ENCODE measurements at places on chromosomes 3 and 15.

GRCh38 chr3:147943265-147943945 lies 534.2 kb downstream of the ZIC1 start:
- H3K4me3 ChIP-seq, result no peak overlapping the region
- H3K27me3 ChIP-seq, result no peaks in the 10 kb centered on the region
- H3K27ac ChIP-seq, result peak overlapping the region; percentile 56
- H3K4me1 ChIP-seq, result no peaks in the 10 kb centered on the region
- no peak for DNase-seq

DNA sequence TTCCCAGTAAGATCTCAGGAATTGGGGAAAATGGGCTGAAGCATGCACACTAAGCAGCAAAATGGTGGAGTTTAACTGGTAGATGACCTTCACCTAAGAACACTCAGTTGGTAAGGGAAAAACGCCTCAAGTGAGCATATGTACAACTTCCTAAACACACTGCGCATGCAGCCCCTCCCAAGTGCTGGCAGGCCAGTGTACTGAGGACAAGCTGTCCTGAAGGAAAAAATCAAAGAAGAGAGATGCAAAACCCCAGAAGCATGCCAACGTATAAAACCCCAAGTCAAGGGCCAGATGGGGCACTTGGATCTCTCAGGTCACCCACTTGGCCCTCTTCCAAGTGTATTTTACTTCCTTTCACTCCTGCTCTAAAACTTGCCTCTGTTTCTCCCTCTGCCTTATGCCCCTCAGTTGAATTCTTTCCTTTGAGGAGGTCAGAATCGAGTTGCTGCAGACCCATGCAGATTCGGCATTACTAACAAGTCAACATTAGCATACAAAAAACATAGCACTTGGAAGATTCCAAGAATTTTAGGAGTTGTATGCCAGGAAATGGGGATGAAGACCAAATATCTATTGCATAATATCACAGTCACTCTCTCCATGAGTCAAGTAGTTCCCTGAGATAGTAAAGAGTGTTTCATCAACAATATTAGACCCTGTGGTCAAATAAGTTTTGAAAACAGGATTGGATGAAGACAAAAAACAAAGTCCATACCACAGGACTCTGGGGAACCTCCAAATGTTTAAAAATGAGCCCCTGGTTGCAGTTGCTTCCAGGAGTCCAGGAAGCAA lies 10.8 kb upstream of the FYCO1 start:
- no peak overlapping the region for H3K4me3 ChIP-seq
- H3K4me1 ChIP-seq, result no peaks in the 10 kb centered on the region
- no peaks in the 10 kb centered on the region for H3K36me3 ChIP-seq
- H3K27me3 ChIP-seq, result no peaks in the 10 kb centered on the region
- peak overlapping the region; percentile 78 for H3K27ac ChIP-seq
- no peak for DNase-seq

DNA sequence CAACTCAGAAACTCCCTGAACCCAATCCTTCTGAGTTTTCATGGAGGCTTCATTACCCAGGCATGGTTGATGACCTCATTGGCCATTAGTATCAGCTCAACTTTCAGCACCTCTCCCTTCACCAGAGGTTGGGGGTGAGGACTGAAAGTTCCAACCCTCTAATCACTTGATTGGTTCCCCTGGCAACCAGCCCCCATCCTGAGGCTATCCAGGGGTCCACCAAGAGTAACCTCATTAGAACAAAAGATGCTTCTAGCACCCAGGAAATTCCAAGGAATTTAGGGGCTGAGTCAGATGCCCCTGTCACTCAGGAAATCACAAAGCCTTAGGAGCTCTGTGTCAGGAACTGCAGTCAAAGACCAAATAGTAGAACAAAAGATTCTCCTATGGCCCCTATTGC lies 43.8 kb downstream of the ADAMTSL3 start:
- DNase-seq, result no peak
- no peaks in the 10 kb centered on the region for H3K36me3 ChIP-seq
- H3K27me3 ChIP-seq, result no peaks in the 10 kb centered on the region
- no peak overlapping the region for H3K27ac ChIP-seq
- H3K4me3 ChIP-seq, result no peak overlapping the region

DNA sequence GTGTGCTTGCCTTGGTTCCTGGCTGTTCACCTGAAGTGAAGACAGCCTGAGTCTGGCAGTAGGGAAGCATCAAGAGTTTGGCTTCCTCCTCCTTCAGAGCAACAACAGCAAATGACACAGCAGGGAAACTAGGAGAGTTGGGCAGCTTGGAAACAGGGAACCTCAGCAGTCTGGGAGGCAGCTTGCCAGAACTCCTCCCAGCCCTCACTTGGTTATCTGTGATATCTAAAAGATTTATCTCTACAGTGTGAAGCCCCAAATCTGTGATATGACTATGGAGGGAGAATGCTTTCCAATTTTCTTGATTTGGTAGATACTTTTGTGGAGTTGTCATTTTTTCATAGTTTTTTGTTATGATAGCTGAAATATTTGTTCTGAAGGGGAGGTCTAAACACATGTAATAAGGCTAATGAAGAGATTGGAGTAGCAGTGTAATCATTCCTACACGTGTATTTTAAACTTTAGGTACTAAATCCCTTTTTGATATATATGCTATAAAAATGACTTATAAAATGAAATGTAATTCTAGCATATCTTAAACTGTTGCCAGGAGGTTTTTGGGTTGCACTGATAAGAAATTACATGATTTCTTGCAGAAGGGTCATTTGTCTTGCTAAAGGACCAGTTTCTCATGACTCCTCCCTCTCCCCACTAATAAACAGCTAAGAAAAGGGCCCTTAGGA lies 20.8 kb downstream of the UBE2E1 start:
- no peaks in the 10 kb centered on the region for H3K27me3 ChIP-seq
- H3K36me3 ChIP-seq, result no peaks in the 10 kb centered on the region
- no peak overlapping the region for H3K4me3 ChIP-seq
- H3K4me1 ChIP-seq, result no peaks in the 10 kb centered on the region
- DNase-seq, result peak; percentile 23
- H3K27ac ChIP-seq, result no peak overlapping the region

DNA sequence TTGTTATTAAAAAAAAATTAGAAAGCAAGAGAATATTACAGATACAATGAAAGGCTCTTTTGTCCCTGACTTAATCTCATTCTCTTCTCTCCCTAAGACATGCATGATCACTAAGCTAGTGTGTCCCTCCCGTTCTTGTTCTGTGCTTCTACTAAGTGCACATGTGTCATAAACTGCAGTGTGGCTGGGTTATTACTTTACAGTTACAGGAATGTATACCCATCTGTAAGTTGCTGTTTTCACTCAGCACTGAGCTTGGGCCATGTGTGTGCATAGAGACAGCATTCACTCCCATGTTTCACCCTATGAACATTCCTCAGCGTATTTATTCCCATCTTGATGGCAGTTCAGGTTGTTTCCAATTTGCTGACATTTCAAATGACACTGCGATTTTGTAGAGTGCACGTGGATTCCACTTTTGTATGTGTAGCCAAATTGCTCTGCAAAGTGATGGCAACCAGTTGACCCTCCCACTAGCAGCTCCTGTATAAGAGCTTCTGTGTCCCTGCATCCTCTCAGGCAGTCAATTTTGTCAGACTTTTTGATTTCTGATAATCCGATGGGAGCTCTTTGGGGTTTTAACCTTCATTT lies 145.8 kb upstream of the UBE2E1 start:
- no peak overlapping the region for H3K4me3 ChIP-seq
- no peaks in the 10 kb centered on the region for H3K27me3 ChIP-seq
- no peak overlapping the region for H3K27ac ChIP-seq
- no peaks in the 10 kb centered on the region for H3K4me1 ChIP-seq
- no peak for DNase-seq
- no peaks in the 10 kb centered on the region for H3K36me3 ChIP-seq

- no peaks in the 10 kb centered on the region for H3K27me3 ChIP-seq
- H3K4me1 ChIP-seq, result no peaks in the 10 kb centered on the region
- H3K27ac ChIP-seq, result no peak overlapping the region
- no peak for DNase-seq
- no peak overlapping the region for H3K4me3 ChIP-seq
- H3K36me3 ChIP-seq, result no peaks in the 10 kb centered on the region
These were observed 234.8 kb downstream of the PTPRG start for GRCh38 chr3:61796088-61796680.

- H3K36me3 ChIP-seq, result no peaks in the 10 kb centered on the region
- no peak for DNase-seq
- no peaks in the 10 kb centered on the region for H3K4me1 ChIP-seq
- H3K27me3 ChIP-seq, result no peaks in the 10 kb centered on the region
- H3K27ac ChIP-seq, result no peak overlapping the region
These were observed 159.8 kb upstream of the NUDT16 start for GRCh38 chr3:131221731-131222130.

- H3K4me1 ChIP-seq, result no peaks in the 10 kb centered on the region
- no peak overlapping the region for H3K4me3 ChIP-seq
- H3K27ac ChIP-seq, result no peak overlapping the region
- H3K36me3 ChIP-seq, result no peaks in the 10 kb centered on the region
These were observed 139.4 kb downstream of the STAC start for GRCh38 chr3:36519682-36520081.

- H3K4me1 ChIP-seq, result no peaks in the 10 kb centered on the region
- H3K4me3 ChIP-seq, result no peak overlapping the region
- no peak for DNase-seq
- H3K27ac ChIP-seq, result no peak overlapping the region
These were observed 276.4 kb downstream of the POLQ start for GRCh38 chr3:121269389-121269788.

GRCh38 chr3:113441051-113441770 lies at the start of gene CFAP44:
CFAP44 (minus strand) TSS chr3:113441493; CDS start chr3:113433664, 7,829 bp downstream.
- H3K4me3 ChIP-seq, result peak within 1 kb of the TSS; percentile 28
- peak; percentile 64 for DNase-seq
- no peaks in the 10 kb centered on the region for H3K4me1 ChIP-seq
- H3K36me3 ChIP-seq, result no peaks in the 10 kb centered on the region
- H3K27me3 ChIP-seq, result no peaks in the 10 kb centered on the region

DNA sequence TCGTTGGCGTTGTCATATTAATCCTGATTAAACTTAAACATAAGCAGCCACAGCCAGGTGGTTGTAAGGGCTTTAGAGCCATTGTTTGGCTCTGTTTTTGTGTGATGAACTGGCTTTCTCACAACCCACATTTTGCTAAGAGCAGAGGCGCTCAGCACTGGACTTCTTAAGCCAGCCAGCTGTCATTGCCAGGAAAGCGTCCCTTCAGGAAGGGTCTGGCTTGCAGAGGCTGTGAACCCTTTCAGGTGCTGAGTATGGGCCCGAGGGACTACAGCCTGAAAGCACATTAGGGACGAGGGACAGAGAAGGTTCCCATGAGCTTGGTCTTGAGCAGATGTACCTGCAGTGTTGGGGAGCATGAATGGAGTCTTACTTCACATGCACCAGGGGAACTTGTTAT lies 112.3 kb downstream of the CHCHD6 start:
- H3K27ac ChIP-seq, result no peak overlapping the region
- H3K27me3 ChIP-seq, result no peaks in the 10 kb centered on the region
- no peak for DNase-seq

DNA sequence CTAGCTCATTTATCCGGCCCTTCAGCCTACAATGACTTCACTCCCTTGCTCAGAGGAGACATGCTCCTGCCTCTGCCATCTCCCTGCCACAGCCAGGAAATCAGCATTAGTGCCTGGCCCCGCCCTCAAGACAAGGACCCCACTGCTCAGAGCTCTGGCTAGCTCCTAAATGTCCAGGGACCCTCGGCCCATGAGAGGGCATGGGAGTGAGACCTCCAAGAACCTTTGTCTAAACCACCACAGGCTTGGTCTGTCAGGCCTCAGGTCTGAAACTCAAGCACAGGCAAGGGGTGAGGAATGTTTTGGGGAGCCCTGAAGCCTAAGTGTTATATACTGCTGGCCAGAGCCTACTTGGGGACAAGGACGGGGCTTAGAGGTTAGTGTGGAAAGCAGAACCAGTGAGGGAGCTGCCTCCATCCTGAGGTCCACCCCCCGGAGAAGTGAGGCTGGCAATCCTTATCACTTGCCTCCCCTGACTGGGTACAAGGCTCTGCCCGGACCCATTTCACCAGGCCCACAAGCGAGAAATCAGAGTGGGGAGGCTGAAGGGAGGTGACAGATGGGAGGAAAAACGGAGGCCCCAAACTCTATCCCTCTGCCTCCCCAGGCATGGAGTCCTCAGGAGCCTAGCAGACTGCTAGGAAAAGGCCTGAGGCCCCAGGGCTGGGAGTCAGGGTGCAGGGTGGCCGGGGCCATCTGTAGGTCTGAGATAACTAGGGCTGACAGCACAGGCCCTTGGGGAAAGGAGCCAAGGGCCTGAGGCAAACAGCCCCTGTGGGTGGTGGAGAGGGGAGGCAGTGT lies 18.8 kb downstream of the SHF start:
- no peak for DNase-seq
- no peak overlapping the region for H3K4me3 ChIP-seq
- H3K36me3 ChIP-seq, result no peaks in the 10 kb centered on the region
- no peaks in the 10 kb centered on the region for H3K27me3 ChIP-seq

- no peak overlapping the region for H3K4me3 ChIP-seq
- H3K4me1 ChIP-seq, result peaks cover 15% of the 10 kb centered on the region
- no peaks in the 10 kb centered on the region for H3K27me3 ChIP-seq
- H3K36me3 ChIP-seq, result no peaks in the 10 kb centered on the region
These were observed 73.2 kb downstream of the TBC1D2B start for GRCh38 chr15:78004222-78004727.

- no peak overlapping the region for H3K27ac ChIP-seq
- DNase-seq, result no peak
- H3K4me1 ChIP-seq, result no peaks in the 10 kb centered on the region
- no peaks in the 10 kb centered on the region for H3K27me3 ChIP-seq
These were observed 52.0 kb upstream of the ATG7 start for GRCh38 chr3:11220230-11220629.

DNA sequence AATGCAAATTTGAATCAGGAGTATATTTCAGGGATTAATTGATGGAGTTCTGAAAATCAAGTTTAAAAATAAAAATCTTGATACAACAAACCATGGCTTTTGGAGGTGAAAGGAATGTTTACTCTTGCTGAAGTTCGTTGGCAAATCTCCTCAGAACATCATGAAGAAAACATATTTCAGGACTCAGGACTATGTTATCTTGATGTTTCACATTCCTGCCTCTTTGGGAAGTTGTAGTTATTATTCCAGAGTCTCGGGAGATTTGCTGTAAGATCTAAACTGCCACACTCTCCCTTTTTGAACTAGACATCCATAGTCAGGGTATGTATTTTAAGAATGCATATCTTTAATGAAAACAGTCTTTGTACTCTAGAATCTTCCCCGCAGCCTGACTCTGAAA lies 271.2 kb downstream of the RBMS3 start:
- H3K36me3 ChIP-seq, result no peaks in the 10 kb centered on the region
- DNase-seq, result no peak

- H3K27ac ChIP-seq, result no peak overlapping the region
- no peaks in the 10 kb centered on the region for H3K4me1 ChIP-seq
- no peaks in the 10 kb centered on the region for H3K27me3 ChIP-seq
- no peak overlapping the region for H3K4me3 ChIP-seq
These were observed 86.8 kb downstream of the MYRIP start for GRCh38 chr3:39896184-39896583.

GRCh38 chr3:128254967-128255366 lies 101.7 kb downstream of the EEFSEC start:
- no peak for DNase-seq
- no peaks in the 10 kb centered on the region for H3K27me3 ChIP-seq
- no peaks in the 10 kb centered on the region for H3K4me1 ChIP-seq
- H3K4me3 ChIP-seq, result no peak overlapping the region

DNA sequence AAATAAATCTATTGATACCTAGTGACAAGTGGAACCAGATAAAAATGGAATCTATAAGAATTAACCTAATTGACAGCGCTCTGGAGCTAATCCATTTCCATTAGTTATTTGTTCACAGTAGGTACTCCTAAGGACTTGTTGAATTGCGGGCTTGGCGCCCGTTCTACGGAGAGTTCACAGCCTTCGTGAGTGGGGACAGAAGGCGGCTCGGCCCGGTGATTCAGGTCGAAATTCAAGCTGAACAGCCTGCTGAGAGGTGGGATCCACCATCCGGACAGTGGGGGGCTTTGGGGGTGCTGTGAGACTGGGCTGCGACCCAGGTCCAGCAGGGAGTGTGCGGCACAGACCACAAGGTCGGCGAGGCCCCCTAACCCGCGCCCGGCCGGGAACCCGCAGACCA lies 779 bp upstream of the CTNNB1 start:
- H3K36me3 ChIP-seq, result no peaks in the 10 kb centered on the region
- H3K4me1 ChIP-seq, result no peaks in the 10 kb centered on the region
- peak; percentile 31 for DNase-seq
- no peaks in the 10 kb centered on the region for H3K27me3 ChIP-seq
